Stimulated activated CD4-positive, alpha-beta T cell treated with anti-CD3 and anti-CD28 coated beads, Interleukin-1b, Interleukin-23, amount 100 ng/mL, for 1 hour (primary cell): ENCODE measurements at places on chromosomes 6 and 20.

GRCh38 chr6:164230259-164230658 lies 815.7 kb downstream of the QKI start:
- DNase-seq: no peak

- DNase-seq: no peak
Observed at GRCh38 chr6:108594640-108595039, 33.9 kb downstream of the FOXO3 start.

DNA sequence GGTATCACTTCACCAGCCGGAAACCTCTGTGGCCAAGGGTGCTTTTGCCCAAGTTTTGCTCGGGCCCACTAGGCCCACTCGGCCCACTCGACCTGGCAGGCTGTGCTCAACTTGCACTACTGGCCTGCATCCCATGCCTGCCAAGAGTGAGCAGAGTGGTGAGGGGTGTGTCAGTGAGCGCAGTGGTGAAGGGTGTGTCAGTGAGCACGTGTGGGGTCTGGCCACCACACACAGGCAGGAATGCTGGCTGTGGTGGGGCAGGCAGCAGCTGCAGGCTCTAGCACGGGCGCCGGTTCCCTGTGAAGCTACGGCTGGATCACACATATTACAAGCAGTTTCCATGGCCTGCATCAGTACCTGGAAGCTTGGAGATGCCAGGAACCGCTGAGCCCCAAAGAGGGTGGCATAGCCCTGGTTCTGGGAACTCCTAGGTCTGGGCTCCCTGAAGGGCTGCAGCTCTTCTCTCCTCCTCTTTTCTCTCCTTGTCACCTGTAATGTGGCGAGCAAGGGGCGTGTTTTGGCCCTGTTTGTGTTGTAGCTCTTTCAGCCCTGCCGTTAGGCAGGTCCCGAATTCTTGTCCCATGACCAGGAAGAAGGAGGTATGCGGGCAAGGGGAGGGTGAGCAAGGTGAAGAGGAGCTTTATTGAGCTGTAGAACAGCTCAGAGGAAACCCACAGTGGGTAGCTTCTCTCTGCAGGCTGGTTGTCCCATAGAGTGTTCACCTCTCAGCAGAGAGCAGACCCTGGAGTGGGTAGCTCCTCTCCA lies 51.0 kb upstream of the CLDN20 start:
- no peak for DNase-seq

GRCh38 chr20:46311039-46311650 lies 2.8 kb upstream of the CDH22 start:
- DNase-seq: no peak

DNA sequence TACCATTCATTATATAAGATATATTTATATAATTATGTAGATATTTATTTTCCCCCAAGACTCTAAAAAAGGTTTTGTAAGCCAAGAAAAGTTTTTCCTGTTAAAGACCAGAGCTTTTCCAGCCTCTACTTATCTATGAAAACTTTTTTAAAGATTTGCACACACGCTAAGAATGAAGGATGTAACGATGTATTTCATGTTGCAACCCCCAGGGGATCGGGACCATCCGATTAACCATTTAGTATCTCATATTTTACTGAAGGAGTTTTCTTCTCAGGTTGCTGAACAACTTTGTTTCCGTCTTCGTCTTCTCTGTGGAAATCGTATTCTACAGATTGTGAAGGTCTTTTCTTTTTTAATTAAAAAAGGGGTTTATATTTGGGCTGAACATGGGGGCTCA lies 70.0 kb upstream of the SASH1 start:
- no peak for DNase-seq

- no peak for DNase-seq
Observed at GRCh38 chr6:135555550-135555949, 58.0 kb upstream of the AHI1 start.

GRCh38 chr6:13988908-13989307 lies 64.2 kb downstream of the RNF182 start:
- DNase-seq: no peak

GRCh38 chr6:53031281-53031680 lies 33.9 kb upstream of the FBXO9 start:
- DNase-seq: no peak

DNA sequence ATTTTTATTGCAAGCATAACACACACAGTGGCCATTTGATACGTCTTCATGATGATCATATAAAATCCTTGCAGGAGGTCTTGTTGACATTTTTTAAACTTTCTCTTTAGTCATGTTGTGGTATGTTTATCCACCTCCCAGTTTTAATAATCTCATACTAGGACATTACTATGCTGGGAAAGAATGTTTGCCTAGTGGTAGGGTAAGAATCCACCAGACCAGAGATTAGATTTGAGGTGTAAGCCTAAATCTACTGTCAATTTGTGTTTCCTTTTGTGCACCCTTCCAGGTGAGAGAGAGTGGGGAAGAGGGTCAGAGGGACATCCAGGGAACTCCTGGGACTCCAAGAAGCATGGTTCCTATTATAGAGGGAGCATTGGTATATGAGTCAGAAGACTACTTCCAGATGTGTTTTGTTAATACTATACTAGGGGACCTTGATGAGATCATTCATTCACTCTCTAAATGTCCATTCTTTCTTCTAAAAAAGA lies 298.3 kb upstream of the SASH1 start:
- no peak for DNase-seq

- DNase-seq: no peak
Observed at GRCh38 chr20:24495266-24495665, 25.8 kb downstream of the SYNDIG1 start.

DNA sequence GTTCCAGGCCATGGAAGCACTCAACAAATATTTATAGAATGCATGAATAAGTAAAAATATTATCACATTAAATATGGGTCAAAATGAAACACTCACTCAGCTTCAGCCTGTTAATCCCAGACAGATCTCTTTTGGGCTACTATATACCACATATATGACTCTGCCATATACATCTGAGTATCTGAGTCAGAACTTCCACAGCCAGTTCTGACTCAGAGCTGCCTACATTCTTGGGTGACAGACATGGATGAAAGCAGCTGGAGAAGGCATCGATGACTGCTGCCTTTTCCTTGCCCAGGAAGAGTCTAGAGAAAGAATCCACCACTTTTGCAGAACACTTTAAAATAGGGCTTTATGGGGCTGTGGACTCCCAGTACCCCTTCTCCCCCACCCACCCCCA lies 11.5 kb upstream of the PDYN start:
- DNase-seq: no peak

DNA sequence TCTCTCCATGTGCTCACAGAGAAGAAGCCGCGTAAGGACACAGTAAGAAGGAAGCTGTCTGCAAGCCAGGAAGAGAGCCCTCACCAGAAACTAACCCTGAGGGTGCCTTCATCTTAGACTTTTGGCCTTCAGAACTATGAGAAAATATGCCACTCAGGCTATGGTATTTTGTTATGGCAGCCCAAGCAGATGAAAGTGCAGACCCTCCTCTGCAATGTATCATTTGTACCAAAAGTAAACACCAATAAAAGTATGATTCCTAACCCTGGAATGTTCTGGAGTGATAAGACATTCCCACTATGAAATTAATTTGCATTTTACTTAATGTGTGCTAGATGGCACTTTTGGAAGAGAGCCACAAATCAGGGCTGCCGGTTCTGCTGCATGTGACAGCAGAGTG lies 594.3 kb downstream of the UTRN start:
- DNase-seq: no peak

- no peak for DNase-seq
Observed at GRCh38 chr6:99185525-99185924, 163.9 kb downstream of the FAXC start.

DNA sequence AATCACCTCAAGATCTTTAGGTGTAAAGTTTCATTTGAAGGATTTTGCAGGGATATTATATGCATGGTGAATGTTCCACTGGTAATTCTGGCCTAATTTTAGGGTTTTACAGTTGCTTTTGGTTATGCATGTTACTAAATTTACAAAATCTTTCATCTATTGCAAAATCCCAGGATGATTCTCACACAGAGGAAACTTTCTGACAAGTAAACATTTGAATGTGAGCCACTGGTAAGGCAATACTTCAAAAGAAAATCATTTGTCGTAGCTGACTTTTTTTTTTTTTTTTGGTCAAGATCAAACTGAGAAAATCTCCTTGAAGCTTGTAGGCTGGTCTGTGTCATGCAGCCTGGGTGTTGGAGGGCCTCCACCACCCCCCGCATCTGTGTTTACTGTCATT lies 141.9 kb upstream of the EXOC2 start:
- no peak for DNase-seq

DNA sequence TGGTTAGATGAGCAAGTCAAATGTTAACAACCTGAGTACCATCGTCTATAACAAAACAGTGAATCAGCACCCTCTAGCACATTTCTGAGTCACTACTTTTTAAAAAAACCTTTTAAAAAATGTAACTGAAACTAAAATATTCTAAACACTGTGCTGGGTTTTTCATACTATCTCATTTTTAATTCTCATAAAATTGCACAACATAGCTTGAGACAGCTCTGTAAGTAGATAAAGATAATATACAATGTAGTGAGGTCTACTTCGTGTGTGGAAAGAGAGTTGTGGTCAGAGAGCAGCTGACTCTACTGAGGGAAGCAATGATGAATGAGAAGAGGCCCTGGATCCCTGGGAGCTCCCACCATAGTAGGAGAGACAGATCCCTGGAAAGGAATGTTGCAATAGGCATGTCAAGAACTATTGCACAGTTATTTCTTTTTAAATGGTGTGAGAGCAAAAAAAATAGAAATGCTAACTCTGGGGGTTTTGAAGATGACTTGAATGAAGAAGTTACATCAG lies 13.6 kb upstream of the CALHM6 start:
- no peak for DNase-seq

- DNase-seq: no peak
Observed at GRCh38 chr20:48202334-48203113, 417.2 kb upstream of the SULF2 start.

- DNase-seq: no peak
Observed at GRCh38 chr6:3165631-3166534, 8.5 kb upstream of the TUBB2A start.

GRCh38 chr6:38173909-38174308 lies 354.4 kb downstream of the ZFAND3 start:
- DNase-seq: no peak

- no peak for DNase-seq
Observed at GRCh38 chr20:13930281-13930680, 60.1 kb downstream of the SEL1L2 start.

GRCh38 chr6:44292661-44293365 lies 20.3 kb downstream of the AARS2 start:
- DNase-seq: no peak

DNA sequence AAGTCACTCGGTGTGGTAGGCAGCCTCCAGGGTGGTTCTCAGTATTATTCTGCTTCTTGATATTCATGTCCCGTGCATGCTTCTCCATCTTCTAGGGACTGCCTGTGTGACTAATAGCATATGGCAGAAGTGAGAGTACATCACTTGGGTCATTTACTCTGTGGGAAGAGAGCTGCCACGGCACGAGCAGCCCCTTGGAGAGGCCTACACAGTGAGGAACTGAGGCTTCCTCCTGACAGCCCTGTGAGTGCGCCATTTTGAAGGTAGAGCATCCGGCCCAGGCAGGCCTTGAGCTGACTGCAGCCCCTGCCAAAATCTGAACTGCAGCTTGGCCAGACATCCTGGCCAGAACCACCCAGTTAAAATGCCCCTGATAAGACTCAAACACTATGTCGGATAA lies 17.3 kb upstream of the MCUR1 start:
- DNase-seq: no peak

- no peak for DNase-seq
Observed at GRCh38 chr6:31639449-31639861, 13.0 kb downstream of the BAG6 start.

DNA sequence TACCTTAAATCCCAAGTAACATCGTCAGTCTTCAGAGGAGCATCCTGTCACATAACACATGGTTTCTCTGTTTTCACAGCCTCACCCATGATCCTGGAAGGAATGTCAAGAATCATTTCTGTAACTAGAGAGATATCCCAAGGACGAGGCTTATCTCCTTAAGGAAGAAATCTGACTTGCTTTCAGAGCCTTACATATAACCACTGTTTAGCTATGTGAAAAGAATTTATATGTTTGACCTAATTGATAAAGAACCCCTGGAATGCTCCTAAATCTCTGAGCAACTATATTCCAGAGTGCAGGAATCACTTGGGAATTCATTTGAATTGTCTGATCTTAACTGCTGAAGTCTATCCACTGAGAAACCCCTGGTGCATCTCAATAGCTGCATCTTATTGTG lies 243.1 kb downstream of the ALDH8A1 start:
- DNase-seq: no peak

DNA sequence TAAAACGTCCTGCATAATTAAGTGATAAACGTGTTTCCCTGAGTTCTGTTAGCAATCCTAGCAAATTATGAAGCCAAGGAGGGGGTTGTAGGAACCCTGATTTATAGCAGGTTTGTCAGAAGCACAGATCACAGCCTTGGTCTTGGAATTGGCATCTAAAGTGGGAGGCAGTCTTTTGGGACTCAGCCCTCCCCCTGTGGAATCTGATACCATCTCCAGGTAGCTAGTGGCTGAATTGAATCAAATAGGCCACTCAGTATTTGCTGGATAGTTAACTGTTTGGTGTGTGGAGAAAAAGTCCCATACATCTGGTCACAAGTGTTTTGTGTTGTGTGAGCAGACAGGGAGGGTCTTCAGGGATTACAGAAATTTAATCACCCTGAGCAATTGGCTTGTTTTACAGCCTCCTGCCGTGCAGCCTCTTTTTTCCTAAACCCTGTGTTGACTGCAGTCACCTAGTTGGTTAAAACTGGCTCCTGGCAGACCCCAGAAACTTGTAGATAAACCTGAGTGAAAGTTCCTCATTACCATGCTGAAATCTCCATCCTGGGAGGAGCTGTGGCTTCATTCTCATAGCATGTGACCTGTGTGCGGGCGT lies 19.0 kb upstream of the KIFC1 start:
- DNase-seq: no peak

DNA sequence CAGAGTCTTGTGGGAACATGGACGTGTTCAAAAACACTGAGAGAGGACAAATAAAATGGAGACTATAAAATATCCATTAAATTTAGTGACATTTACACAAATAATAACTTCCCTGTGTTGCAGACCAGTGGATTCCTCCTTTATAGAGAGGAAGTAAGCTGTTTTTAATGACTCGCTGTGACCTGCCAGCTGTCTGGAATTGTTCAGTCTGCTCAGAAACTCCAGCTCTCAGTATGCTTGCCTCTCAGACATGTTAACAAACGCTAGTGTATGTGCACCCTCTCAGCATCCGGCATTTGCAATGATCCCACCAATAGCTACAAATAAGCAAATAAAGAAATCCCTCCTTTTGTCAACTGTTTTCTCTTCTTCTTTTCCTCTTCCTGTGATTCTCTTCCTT lies 158.0 kb upstream of the TCF21 start:
- no peak for DNase-seq

DNA sequence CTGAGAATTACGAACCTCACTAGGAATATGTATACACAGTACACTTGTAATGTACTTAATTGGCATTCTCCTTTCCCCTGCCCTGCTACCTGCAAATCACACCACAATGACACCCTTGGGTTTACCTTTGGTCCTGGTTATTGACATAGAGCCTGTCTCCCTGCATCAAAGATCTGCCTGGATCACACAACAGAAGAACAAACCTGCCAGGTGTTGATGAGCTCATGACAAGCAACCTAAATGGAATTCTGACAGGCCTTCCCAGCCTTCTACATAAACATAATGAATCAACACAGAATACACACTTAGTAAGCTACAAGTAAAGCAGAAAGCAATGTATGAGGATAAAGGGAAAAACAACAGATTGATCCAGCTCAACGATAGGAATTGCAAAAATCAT lies 95.6 kb downstream of the HDGFL1 start:
- DNase-seq: no peak
